Activated CD4-positive, alpha-beta T cell treated with anti-CD3 and anti-CD28 coated beads for 36 hours (primary cell): ENCODE measurements at places on chromosomes 13 and 19. TPM values are rescaled to one million over a fixed set of nuclear protein-coding genes. Genes with fewer than 3 reads are reported as not detected.

The SMIM44 gene
- not detected for total RNA-seq

The C1QTNF9B gene
- not detected for total RNA-seq

DNA sequence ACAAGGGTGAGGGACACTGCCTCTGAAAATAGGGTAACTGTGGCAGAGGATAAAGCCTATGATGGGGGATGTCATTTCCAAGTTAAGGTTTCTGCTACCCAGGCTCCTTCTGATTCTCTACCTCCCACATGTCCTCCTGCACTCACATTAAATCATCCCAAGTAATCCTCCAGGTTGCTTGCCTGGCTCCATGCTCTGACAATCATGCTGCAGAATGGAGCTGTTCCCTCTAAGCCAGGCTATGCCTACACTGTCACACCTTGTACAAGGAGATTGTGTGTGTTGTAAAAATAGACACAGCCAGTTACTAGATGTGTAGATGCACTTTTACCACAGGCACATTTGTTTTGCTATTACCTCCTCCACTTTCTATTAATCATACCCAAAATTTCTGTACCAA is 8.0 kb downstream of the ZNF416 start:
- H3K36me3 ChIP-seq: peaks cover 57% of the 10 kb centered on the region
- H3K4me1 ChIP-seq: no peaks in the 10 kb centered on the region
- no peak for DNase-seq
- no peak overlapping the region for H3K27ac ChIP-seq
- H3K27me3 ChIP-seq: no peaks in the 10 kb centered on the region
- no peak overlapping the region for H3K4me3 ChIP-seq

DNA sequence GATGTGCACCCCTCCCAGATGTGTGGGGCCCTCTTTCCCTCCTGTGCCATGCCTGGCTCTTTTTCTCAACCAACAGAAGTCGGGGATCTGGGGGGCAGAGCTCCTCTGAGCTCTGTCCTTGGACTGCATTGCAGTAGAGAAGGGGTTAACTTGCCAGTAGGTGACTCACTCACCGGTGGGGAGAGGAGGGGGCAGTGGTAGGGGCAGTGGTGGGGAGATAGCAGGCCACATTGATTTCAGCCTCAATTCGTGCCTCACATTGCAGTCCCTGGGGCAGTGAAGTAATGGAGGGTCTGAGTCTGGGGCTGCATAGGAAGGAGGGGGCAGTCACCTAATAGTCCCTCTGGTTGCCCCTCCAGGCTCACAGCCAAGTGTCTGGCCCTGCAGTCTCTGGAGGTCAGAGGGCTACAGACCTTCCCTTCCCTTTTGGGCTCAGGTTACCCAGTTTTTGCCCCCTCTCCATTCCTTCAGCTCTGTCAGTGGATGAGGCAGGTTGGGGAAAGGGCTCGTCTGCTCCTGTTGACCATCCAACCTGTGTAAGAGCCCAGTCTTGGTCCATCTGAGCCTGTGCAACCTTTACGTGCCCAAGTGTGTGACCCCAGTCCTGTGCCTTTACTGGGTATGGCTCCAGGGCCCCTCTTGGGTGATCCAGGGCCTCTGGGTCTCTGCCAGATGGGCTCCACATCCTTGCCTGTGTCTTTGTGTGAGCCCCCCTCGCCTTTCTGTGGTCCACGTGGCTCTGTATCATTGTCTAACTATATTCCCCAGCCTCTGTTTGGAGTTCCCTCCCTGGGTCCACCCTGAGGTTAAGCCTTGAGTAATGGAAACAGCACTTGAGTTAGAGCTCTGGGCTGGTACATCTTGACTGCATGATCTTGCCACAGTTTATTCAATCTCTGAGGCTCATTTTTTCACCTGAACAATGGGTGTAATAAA is 13.0 kb downstream of the CIC start:
- peak; percentile 37 for DNase-seq
- no peak overlapping the region for H3K4me3 ChIP-seq
- no peak overlapping the region for H3K27ac ChIP-seq
- H3K36me3 ChIP-seq: peaks cover 2% of the 10 kb centered on the region

DNA sequence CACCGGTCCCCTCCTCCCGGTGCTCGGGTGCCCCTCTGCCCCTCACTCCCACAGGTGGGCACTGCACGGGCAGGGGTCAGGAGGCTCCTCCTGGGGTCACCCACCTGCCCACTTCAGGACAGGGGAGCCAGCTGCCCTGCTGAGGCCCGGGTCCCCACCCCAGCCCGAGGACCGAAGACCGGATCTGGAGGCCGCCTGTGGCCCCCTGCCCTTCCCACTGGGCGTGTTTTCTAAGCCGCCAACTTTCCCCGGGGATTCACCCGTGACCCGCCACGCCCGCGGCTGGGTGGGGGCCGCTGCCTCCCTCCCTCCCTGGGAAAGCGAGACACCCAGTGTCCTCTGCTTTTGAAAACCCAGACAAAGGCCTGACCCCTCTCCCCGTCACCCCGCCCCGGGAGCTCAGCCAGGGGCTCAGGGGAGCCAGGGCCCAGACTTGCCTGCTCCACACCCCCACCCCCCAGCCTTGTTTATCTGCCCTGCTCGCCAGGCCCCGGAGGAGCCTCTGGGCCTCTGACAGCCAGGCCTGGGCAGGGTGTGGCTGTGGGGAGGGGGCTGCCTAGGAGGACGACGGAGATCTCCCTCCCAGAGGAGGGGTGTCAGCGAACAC is 1.3 kb downstream of the PALM start:
- H3K27ac ChIP-seq: no peak overlapping the region
- DNase-seq: no peak
- H3K4me3 ChIP-seq: no peak overlapping the region
- no peaks in the 10 kb centered on the region for H3K36me3 ChIP-seq

DNA sequence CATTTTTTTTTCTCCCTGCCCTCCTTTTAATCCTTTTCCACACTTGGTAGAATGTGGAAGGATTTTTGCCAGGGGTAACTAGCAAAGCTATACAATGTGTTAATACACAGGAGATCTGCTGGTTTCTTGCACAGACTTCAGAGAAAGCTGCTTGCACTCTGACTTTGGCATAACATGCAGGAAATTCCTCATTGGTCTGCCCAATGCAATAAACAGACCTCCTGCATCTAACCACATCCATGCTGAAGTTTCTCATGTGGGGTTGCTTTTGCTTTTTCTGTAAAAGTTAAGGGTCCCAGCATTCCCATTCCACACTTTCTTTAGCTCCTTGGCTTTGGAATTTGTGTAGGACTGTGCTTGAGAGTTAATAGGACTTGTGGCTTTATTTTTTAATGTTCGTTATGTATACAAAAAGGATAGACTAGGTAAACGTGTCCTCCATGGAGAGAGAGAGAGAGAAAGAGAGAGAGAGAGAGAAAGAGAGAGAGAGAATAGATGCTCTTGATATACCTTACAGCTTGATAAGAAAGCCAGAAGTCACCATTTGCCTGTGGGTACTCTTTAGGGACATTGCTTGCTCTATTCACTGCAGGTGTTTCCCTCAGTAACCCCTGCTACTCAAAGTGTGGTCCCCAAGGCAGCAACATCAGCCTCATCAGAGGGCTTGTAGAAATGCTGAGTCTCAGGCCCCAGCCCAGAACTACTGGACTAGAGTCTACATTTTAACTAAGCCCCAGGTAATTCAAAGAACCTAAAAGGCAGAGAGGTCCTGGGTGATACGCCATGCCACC is 170.5 kb downstream of the SHISA2 start:
- H3K4me3 ChIP-seq: no peak overlapping the region
- peaks cover 50% of the 10 kb centered on the region for H3K4me1 ChIP-seq
- H3K27me3 ChIP-seq: no peaks in the 10 kb centered on the region
- no peak for DNase-seq
